Endodermal cell (in vitro differentiated cells): ENCODE measurements at places on chromosomes 3 and 15. TPM values are rescaled to one million over a fixed set of nuclear protein-coding genes. Genes with fewer than 3 reads are reported as not detected.

The INSYN1 gene
- 0.55 and 0.99 TPM in 2 replicates for total RNA-seq

The DALRD3 gene
- 40.8 to 44.5 TPM (median 43.8 TPM) in 3 replicates for total RNA-seq

The CEP70 gene
- total RNA-seq, result 104 and 113 TPM in 2 replicates

The FEZF2 gene
- not detected in 2 replicates for total RNA-seq

- no peaks in the 10 kb centered on the region for H3K27me3 ChIP-seq
- DNase-seq, result no peak
- H3K27ac ChIP-seq, result no peak overlapping the region
- H3K4me1 ChIP-seq, result peaks cover 3% of the 10 kb centered on the region
- peaks cover 16% of the 10 kb centered on the region for H3K36me3 ChIP-seq
Observed at GRCh38 chr15:65916041-65916663, 46.9 kb downstream of the RAB11A start.

DNA sequence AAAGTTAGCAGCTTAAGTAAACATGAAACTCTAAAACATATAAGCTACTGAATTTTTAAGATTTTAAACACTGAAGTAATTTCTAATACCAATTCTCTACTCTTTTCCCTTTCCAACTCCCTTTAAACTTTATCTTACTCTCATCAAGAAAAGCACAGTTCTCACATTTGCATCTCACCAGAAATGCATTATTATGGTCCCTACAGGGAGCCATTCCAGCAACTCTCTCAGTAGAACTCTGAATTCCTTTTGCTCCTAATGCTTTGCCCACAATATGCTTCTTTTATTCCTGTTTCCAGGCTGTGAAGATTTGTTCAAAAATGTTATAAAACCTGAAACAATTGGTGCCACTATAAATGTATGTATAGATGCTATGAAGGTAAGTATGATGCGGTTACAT is 83.4 kb downstream of the TFDP2 start:
- no peaks in the 10 kb centered on the region for H3K4me1 ChIP-seq
- no peaks in the 10 kb centered on the region for H3K27me3 ChIP-seq
- no peak overlapping the region for H3K27ac ChIP-seq
- H3K4me3 ChIP-seq, result no peak overlapping the region
- no peak for DNase-seq

DNA sequence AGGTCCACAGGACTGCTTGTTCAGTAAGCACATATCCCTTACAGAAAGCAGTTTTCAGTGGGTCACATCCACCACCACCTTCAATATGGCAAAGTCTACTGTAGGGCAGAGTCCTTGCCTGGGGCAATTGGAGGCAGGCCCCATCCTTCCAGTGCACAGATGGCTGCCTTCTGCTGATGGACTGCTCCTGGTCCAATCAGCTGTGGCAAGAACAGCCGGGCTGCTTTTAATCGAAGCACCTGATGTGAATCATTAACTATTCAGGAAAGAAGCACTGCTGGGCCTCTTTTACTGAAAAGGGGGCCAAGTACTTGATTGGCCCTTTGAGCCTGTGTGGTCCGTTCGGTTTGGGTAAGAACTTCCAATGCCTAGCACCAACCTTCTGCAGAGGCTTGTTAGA is 24.4 kb downstream of the LARS2 start:
- H3K4me3 ChIP-seq, result no peak overlapping the region
- H3K27ac ChIP-seq, result no peak overlapping the region
- H3K36me3 ChIP-seq, result peaks cover 61% of the 10 kb centered on the region
- no peaks in the 10 kb centered on the region for H3K4me1 ChIP-seq

- no peaks in the 10 kb centered on the region for H3K36me3 ChIP-seq
- peaks cover 83% of the 10 kb centered on the region for H3K27me3 ChIP-seq
- no peak overlapping the region for H3K4me3 ChIP-seq
- H3K27ac ChIP-seq, result no peak overlapping the region
Observed at GRCh38 chr3:134696155-134696554, 45.3 kb upstream of the KY start.

DNA sequence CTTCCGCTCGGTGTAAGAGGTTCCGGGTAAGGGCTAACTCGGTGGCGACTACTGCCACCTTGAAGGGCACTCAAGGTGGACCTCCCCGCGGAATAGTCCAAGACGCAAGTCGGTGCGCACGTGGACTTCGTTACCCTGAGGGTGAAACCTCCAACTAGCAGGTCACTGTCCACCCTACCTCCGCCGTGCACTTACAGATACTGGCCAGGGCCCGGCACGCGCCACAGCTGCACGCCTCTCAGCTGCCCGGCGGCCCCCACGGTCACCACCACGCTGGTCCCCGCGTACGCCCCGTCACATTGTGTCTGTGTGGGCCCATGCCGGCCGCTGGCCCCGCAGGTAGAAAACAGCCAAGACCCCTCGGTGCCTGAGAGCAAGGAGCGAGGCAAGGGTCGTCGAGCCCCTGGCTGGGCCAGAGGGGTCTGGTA is 1.1 kb downstream of the LTK start:
- H3K36me3 ChIP-seq, result peaks cover 8% of the 10 kb centered on the region
- H3K27ac ChIP-seq, result no peak overlapping the region
- peaks cover 7% of the 10 kb centered on the region for H3K4me1 ChIP-seq
- peak overlapping the region; percentile 52 for H3K4me3 ChIP-seq
- no peak for DNase-seq

DNA sequence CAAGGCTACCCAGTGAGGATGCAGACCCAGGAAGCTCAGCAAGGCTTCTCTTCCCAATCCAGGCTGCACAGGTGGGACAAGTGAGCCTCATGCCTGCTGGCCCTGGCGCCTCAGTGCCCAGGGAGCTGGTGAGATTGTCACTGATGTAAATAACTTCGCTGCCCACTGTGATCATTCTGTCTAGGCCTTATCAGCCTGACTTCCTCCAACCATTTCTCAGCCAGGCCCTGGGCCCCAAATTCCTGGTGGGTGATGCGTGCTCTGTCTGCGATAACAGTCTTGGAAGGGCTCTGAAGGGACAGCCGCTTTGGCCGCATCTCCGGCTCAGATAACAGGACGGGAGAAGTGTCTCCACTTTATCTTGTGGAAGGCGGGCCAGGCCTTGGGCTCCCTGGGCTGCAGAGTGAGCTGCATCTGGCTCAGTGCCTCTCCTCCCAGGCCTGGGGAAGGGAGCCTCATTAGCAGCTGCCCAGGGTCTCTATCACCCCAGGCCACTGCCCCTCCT is 2.2 kb upstream of the FBLN2 start:
- no peaks in the 10 kb centered on the region for H3K27me3 ChIP-seq
- H3K4me3 ChIP-seq, result no peak overlapping the region
- peaks cover 9% of the 10 kb centered on the region for H3K4me1 ChIP-seq
- H3K27ac ChIP-seq, result peak overlapping the region; percentile 61
- H3K36me3 ChIP-seq, result no peaks in the 10 kb centered on the region
- DNase-seq, result peak; percentile 87

DNA sequence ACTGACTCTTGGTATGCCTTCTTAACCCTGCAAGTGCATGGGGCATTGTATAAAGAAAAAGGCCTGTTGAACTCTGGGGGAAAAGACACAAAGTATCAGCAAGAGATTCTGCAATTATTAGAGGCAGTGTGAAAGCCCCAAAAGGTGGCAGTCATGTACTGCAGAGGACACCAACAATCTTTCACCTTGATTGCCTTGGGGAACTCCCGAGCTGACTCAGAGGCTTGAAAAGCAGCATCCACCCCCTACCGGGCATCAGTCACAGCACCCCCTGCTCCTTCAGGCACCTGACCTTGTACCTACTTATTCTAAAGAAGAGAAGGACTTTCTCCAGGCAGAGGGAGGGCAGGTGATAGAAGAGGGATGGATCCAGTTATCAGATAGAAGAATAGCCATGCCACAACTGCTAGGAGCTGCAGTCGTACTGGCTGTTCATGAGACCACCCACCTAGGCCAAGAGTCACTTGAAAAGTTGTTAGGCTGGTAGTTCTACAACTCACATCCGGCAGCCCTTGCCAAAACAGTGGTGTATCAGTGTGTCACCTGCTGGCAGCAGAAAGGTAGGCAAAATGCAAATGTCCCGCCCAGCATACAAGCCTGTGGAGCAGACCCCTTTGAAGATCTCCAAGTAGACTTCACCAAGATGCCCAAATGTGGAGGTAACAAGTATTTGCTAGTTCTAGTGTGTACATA is 241.6 kb upstream of the CNTN6 start:
- H3K27ac ChIP-seq, result no peak overlapping the region
- H3K27me3 ChIP-seq, result no peaks in the 10 kb centered on the region
- no peak overlapping the region for H3K4me3 ChIP-seq
- no peaks in the 10 kb centered on the region for H3K4me1 ChIP-seq

DNA sequence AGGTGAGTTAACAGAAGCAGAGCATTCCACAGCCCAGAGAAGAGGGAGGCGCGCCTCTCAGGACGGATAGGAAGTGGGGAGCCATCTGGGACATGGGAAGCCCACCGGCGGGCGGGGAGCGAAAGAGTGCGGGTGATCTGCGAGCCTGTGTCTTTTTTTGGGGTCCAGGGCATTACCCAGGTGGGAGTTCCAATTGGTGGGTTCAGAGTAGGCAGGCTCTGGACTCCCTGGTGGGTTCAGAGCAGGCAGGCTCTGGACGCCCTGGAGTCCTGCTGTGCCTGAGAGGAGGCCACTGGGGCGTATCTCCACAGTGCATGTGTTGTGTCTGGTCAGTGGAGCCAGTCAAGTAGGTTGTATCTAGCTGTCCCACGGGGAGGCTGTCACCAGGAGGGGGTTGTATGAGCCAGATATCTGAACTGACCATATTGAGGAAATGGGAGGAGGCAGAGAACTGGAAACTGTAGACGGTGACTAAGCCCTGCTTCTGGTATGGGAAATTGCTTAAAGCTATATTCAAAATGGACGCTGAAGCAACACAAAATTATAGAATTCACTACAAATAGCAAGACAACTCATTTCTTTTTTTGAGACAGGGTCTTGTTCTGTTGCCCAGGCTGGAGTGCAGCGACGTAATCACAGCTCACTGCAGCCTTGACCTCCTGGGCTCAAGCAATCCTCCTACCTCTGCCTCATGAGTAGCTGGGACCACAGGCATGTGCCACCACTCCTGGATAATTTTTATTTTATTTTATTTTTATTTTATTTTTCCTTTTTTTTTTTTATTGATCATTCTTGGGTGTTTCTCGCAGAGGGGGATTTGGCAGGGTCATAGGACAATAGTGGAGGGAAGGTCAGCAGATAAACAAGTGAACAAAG is 34.5 kb upstream of the CHST2 start:
- no peak overlapping the region for H3K27ac ChIP-seq
- H3K27me3 ChIP-seq, result no peaks in the 10 kb centered on the region
- DNase-seq, result no peak
- H3K4me1 ChIP-seq, result no peaks in the 10 kb centered on the region
